Cardiac septum (tissue), 1 donor: ENCODE measurements at places on chromosomes 5 and 9. TPM values are rescaled to one million over a fixed set of nuclear protein-coding genes. Genes with fewer than 3 reads are reported as not detected.
A peak's percentile ranks its signal among the peaks of the same experiment; 100 is the strongest.

DNA sequence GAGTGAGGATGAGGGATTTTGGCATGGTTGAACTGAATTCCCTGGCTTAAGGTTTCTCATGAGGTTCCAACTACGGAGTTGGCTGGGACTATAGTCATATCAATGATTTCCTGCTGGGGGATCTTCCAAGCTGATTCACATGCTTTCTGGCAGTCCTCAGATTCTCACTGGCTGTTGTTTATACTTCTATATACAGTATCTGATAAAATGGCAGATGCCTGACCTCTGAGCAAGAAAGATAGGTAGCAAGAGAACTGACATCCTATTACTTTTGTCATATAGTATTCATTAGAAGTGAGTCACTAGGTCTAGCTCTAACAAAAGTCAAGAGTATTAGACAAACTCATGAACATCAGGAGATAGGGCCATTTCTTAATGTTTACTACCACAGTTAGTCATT lies 440.9 kb upstream of the EDIL3 start:
- DNase-seq: no peak

- no peak for DNase-seq
Measured at GRCh38 chr5:171342362-171343111, 33.5 kb downstream of the TLX3 start.

DNA sequence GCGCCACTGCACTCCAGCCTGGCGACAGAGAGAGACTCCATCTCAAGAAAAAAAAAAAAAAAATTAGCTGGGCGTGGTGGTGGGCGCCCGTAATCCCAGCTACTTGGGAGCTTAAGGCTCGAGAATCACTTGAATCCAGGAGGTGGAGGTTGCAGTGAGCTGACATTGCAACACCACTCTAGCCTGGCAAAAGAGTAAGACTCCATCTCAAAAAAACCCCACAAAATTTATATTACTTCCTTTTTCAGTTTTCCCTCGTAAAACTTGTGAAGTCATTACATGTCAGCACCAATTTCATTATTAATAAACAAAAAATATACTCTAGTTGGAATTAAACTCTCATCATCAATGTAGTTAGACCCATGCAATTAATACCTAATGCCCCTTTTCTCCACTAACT lies 43.9 kb downstream of the SHLD3 start:
- DNase-seq: no peak

- DNase-seq: no peak
Measured at GRCh38 chr5:57524348-57525060, 41.9 kb upstream of the ACTBL2 start.

DNA sequence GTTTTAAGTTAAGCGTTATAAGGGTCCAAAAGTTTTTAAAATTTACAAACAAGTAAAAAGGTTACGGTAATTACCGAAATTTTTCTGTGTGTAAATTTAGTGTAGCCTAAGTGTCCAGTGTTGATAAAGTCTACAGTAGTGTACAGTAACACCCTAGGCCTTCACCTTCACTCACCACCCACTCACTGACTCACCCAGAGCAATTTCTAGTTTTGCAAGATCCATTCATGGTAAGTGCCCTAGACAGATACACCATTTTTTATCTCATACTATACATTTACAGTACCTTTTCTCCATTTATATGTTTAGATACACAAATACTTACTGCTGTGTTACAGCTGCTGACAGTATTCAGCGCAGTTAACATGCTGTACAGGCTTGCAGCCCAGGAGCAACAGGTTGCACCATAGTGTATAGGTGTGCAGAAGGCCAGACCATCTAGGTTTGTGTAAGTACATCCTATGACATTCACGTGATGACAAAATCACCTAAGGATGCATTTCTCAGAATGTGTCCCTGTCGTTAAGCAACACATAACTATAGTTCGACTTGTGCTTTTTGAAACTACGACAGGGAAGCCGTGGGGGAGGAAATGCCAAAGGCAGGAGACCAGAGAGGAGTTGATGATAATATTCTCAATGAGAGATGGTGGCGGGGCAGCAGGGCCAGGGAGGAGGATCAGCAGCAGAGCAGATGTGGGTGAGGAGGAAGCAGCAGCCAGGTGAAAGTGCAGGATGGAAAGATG lies 48.6 kb downstream of the PSMB7 start:
- no peak for DNase-seq

DNA sequence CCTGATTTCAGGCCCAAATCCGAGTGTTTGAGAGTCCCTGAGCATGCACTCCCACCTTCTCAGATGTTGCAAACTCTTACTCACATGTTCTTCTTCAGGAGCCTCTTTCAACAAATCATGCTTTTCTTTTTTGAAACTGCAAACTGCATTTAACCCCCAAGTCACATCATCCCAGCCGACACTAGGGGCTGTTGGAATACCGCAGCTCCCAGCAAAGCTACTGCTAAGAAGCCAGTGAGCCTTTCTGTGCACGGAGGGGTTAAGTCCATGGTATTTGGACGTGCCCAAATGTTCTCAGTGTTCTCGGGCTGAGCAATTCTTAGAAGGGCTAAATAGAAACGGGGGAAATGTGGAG lies 282.9 kb downstream of the NFIB start:
- no peak for DNase-seq

- no peak for DNase-seq
Measured at GRCh38 chr5:157038568-157039187, 20.2 kb downstream of the HAVCR1 start.

DNA sequence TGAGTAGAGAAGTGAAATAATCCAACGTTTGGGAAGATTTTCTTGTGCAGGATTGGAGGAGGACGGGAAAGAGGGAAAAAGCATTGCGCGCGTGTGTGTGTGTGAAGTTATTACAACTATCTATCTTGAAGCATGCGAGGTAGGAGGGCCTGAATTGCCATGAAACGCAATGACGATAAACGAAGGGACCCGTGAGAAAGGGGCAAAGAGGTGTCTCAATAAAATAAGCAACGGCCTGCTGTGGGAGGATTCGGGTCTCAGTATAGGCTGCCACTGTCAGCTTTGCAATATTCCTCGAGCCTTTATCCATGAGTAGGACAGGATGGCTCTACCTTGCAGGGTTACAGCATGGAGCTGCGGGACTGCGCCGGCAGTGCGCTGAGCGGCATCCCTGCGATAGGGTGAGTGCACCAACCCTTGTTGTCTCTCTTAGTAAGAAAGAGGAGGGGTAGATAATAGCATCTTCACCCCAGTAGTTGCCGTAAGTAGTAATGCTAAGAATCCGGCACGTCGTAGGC lies 631 bp upstream of the RCL1 start:
- no peak for DNase-seq

DNA sequence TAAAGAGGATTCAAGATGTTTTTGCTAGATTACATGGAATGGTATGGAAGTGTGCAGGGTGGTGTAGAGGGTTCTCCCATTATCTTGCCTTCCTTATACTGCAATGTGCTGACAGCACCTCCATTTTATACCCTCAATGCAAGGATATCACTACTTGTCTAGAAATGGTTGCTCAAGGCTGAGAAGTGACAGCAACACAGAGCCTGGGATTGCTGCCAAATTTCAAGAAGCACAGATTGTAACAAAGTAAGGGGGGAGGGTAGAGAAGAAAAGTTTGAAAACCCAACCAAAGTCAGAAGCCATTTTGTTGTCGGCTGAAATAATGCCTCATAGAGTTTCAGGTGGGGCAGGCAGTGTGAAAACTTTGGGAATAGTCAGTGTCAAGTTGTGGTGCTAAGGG lies 29.8 kb downstream of the PCDHAC2 start:
- no peak for DNase-seq

- DNase-seq: no peak
Measured at GRCh38 chr9:70574151-70574837, 159.8 kb upstream of the KLF9 start.

DNA sequence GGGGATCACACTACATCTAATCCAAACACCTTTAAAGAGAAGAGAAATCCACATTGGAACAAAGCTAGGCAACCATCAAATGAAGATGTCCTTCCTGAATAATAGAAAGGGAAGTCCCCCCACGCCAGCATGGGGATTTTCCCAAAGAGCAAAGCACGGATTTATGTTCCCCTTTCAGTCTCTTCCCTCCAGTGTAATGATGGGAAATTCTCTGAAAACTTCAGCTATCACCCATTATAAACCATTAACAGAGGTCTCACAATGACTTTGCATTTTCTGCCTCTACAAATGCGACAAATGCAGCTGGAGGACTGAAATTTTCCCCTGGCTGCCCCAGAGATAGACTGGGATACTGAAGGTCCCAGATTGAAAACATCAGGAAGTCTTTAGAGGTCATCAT lies 368.7 kb downstream of the EFNA5 start:
- DNase-seq: no peak

GRCh38 chr5:81639556-81639955 lies 111.3 kb downstream of the SSBP2 start:
- DNase-seq: no peak

DNA sequence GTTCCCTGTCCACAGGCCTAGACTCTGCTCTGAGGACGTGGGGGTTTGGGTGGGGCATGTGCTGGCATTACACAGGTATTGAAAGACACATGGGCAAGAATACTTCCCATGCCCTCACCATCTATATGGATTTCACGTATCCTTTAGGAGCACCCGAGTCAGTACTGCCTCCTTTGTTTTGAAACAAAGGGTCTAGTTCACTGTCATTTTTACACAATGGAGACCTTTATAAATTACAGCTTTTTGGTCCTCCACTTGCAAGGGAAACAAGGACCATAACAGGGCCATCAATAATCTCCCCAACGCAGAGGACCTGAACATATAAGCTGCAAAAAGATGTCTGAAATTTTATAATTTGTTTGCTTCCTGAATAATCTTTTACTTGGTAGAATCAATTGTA lies 24.9 kb upstream of the CRHBP start:
- no peak for DNase-seq

DNA sequence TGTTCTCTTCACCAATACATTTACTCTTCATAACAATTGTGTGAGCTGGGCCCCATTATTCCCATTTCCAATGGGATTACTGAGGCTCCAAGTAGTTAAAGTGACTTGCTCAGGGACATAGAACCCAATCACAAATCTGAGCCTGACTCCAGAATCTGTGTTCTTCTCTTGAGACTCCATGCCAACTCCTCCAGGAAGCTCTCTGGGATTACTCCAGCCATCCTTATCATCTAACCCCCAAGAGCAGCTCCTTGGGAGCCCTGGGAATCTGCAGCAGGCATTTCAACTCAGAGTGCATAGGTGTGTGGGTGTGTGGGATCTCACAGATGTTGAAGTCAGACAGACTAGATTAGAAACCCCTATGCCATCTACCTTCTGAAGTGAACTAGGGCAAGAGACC lies 131.4 kb upstream of the BOD1 start:
- DNase-seq: no peak

DNA sequence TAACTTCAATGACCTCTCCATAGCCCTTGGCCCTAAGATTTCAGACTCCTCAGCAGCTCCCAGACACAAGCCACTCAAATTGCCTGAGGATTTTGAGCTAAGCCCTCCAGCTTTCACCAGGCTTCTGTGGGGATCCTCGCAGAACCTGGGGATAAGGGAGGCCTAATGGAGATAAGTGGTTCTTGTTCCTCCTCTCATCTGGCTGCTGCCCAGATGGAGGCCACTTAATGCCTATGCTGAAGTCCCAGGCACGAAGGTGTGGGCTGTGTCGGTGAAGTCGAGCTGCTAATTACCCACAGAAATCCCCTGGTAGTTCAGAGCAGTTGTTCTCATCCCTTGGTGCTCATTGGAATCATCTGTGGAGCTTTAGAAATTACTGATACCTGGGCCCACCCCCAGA lies 10.3 kb upstream of the FAT2 start:
- peak; percentile 22 for DNase-seq

DNA sequence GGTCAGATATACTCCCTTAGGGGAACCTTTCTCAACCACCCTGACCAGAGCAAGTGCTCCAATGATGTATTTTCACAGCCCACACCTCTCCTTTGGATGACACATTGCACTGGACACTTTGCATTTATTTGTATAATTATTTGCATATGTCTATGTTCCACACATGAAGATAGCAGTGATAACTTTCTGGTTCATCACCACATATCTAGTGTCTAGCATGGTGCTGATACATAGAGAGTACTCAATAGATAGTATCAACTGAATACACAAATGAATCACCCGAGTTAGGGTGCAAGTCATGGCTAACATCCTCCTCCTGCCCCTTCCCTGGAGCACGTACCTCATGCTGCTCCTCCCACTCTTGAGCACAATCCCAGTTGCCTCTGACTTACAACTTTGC lies 617.6 kb downstream of the EBF1 start:
- no peak for DNase-seq

- no peak for DNase-seq
Measured at GRCh38 chr9:106880863-106881262, 17.9 kb downstream of the ZNF462 start.

The FOXI1 gene
- not detected for total RNA-seq

The DND1 gene
- 0.48 TPM for total RNA-seq

The HRH2 gene
- total RNA-seq: 60.1 TPM

The PCDHB15 gene
- total RNA-seq: 9.9 TPM

The ANGPTL2 gene
- total RNA-seq: 41.4 TPM

The DIPK1B gene
- 28.3 TPM for total RNA-seq

The IL9 gene
- total RNA-seq: not detected

The POLE3 gene
- 16.9 TPM for total RNA-seq

The AGXT2 gene
- total RNA-seq: not detected

The F2RL1 gene
- 3.7 TPM for total RNA-seq

The PCDHGA9 gene
- total RNA-seq: 9.6 TPM

The GRXCR2 gene
- 0.78 TPM for total RNA-seq
